ENCODE measurements at places on chromosomes 2 and 18.
A peak's percentile ranks its signal among the peaks of the same experiment; 100 is the strongest.

- no peak for DNase-seq
Measured at GRCh38 chr2:85850451-85850850, 38.3 kb downstream of the ST3GAL5 start.

DNA sequence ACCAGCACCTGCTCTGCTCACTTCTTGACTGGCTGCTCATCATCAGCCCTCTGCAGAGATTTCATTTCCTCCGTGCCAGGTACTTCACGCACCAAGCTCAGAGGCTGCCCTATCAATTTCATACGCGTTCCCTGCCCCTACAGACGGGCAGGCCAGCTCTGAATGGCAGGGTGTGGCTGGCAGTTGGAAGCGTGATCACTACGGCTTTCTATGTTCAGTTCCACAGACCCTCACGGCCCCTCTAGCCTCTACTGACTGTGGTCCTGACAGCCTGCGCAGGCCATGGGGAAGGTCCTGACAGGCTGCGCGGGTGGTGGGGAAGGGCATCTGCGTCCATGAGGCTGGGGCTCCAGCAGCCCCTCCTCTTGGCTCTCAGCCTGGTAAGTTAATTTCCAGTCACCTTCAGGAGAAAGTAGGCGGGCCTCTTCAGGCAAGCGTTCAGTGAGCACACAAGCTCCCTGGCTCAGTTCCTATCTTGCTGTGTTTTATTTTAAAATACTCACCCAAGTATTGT, 154.8 kb downstream of the ZNF236 start:
- no peak for DNase-seq

GRCh38 chr18:51390702-51391101, 193.2 kb upstream of the MEX3C start:
- DNase-seq = no peak

GRCh38 chr2:22673529-22673928, 711.5 kb upstream of the KLHL29 start:
- DNase-seq = no peak

- DNase-seq = peak; percentile 40
Measured at GRCh38 chr18:48222118-48222517, 187.1 kb downstream of the ZBTB7C start.

GRCh38 chr2:144694456-144694855, 174.5 kb upstream of the ZEB2 start:
- DNase-seq = no peak

- DNase-seq = no peak
Measured at GRCh38 chr2:60794271-60794863, 38.3 kb downstream of the PAPOLG start.

DNA sequence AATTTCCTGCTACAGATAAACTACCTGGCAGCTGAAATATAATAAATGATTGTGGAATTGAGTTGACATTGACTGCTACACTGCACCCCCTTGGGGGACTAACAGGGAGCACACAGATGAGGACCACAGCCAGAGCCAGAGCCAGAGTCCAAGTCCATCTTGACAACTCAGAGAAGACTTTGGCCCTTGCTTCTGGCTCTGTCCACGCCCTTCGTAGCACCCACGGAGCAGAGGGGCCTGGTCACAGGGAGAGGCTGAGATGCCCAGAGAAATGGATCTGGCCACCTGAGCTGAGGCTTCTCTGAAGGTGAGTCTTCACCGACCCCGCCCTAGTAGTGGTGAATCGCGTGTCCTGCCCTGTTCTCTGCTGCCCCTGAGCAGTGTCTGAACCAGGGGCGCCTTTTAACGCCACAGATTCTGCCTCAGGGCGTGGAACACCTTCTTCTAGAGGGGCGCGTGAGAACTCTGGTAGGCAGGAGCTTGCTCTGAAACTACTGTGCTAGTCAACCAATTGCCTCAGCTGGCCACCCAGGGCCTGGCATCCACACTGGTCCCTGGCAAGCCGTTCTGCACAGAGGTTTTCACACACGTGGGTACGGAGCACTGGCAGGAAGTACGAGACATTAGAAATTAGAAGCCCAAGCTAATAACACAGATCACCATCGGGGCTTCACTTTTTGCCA, 35.7 kb upstream of the MAT2A start:
- no peak for DNase-seq

GRCh38 chr18:48164116-48164515, 233.7 kb upstream of the SMAD2 start:
- DNase-seq = no peak

DNA sequence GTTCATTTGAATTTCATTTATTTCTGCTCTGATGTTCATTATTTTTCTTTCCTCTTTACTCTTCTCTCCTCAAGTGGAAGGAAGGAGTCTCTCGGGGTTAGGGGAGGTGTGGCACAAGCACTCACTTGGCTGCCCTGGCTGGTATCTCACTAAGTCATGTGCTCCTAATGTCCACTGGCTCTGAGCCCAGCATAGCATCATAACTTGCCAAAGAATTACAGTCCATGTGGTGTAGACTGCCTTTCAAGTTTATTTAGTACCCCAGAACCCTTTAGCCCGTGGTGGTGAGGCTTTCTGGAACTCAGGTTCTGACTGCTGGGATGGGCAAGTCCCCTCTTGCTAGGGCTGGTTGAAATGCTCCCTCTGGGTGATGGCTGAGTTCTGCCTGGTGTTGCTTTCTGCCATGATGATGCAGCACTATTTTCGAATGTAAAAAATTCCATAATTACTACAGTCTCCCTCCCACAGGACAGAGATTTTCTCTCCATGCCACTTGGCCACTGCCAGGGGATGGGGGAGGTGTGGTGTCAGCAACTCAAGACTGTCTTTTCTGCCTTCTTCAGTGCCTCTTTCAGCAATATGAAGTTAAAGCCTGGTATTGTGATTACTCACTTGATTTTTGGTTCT, 22.2 kb downstream of the SPAG16 start:
- peak; percentile 22 for DNase-seq

DNA sequence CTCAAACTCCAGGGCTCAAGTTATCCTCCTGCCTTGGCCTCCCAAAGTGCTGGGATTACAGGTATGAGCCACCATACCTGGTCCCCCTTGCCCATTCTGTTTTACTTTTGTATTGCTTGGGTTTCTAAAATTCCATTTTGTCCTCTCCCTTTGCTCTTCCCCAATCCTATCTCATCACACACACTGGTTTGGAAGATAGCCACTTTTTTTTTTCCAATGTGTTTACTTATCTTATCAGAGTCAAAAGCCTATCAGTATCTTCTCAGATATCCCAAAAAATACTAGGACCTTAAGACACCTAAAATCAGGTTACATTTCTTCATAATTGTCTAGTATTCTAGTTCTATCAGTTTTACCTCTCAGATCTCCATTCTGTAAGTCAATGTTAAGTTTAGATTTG, 56.1 kb downstream of the MSH2 start:
- DNase-seq = no peak

DNA sequence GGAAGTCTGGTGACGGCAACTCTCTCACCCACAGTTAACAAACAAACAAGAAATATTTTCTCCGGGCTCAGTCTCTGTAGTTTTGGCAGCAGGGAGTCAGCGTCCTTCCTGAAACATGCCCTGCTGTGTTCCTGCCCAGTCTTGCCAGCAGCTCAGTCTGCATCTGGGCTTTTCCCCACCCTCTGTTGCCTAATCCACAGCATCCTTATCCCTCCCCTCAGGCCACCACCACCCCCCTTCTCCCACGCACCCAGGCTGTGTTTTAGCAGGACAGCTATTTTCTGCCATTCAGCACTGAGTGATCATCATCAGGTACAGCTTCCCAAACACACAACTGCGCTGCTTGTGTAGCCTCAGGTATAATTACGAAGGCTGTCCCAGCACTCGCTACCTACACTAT, 168.2 kb downstream of the DPP10 start:
- no peak for DNase-seq

Measured in left ventricle myocardium inferior (tissue), 1 donor.